ENCODE measurements at places on chromosomes 3 and 15.

DNA sequence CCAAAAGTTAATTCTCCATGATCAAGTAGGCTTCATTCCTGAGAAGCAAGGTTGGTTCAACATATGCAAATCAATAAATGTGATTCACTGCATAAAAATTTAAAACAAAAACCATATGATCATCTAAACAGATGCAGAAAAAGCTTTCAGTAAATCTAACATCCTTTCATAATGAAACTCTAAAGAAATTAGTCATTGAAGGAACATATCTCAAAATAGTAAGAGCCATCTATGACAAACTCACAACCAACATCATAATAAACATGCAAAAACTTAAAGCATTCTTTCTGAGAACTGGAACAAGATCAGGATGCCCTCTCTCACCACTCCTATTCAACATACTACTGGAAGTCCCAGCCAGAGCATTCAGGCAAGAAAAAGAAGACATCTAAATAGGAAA is 254.1 kb downstream of the AGBL1 start:
- no peak for DNase-seq

GRCh38 chr3:59845386-59845785 is 795.6 kb upstream of the CFAP20DC start:
- DNase-seq, result no peak

- peak; percentile 90 for DNase-seq
These were observed 23.4 kb downstream of the FOXL2 start for GRCh38 chr3:138923531-138923994.

GRCh38 chr3:195124378-195124992 is 146.5 kb downstream of the XXYLT1 start:
- no peak for DNase-seq

DNA sequence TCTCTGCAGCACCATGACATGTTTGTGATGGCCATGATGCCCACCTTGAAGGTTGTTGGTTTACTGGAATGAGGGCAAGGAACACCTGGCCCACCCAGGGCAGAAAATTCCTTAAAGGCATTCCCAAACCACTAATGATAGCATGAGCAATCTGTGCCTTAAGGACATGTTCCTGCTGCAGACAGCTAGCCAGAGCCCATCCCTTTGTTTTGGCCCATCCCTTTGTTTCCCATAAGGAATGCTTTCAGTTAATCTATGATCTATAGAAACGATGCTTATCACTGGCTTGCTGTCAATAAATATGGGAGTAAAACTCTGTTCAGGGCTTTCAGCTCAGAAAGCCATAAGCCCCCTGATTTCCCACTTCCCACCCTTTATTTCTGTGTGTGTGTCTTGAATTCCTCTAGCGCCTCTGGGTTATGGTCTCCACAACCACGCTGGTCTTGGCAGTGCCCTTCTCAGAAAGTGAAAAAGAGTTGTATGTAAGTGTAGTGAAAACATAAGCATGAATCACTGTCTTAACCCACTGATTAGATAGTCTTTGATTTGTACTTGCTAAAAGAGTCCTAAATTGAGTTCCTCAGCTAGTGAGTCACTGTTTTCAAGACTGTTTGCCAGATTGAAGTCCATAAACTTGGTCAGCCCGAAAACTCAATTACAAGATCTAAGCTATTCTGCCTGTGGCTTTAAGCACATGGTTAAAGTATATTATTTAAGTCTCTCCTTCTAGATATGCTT is 19.0 kb upstream of the CCR2 start:
- peak; percentile 71 for DNase-seq

All from H4 (cell line).